ENCODE measurements at places on chromosomes 13 and 19.

DNA sequence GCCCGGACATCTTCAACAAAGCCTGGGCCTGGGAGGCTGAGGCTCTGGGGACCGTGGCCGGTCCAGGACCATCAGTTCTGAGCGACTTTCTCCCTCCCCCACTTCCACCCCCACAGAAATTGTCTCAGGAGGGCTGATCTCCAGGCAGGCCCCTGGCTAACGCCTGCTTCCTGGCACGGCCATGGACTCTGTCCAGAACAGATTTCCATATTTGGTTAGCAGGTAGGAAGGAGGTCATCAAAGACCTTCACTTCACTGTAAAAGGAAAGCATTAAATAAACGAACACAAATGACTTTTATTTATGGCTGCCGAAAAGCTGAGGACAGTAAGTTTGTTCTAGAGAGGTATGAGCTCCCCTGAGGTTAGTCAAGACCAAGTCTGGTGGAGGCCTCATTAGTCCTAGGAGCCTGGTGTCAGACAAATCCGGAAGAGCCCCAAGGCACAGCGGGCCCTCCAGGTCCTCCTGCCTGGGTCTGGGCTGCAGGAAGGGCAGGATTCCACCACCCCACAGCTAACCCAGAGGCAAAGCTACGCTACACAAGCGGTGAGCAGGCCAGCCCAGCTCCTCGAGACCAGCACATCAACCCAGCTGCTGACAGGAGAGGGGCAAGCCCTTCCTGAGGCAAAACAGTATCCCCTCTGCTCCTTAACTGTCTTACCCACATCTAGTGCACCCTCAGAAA is 4.6 kb upstream of the PLPP2 start:
- no peak for DNase-seq

- no peak for DNase-seq
These were observed 187.6 kb upstream of the ARGLU1 start for GRCh38 chr13:106755542-106755941.

GRCh38 chr13:37954191-37954590 is 84.6 kb upstream of the TRPC4 start:
- no peak for DNase-seq

GRCh38 chr19:38263689-38264485 is 486 bp upstream of the SPINT2 start:
- no peak for DNase-seq

GRCh38 chr19:35868172-35868822 is at the start of gene APLP1:
TSS of gene APLP1 (plus strand) at chr19:35868574. CDS start at chr19:35868637, 63 bp downstream.
- no peak for DNase-seq

DNA sequence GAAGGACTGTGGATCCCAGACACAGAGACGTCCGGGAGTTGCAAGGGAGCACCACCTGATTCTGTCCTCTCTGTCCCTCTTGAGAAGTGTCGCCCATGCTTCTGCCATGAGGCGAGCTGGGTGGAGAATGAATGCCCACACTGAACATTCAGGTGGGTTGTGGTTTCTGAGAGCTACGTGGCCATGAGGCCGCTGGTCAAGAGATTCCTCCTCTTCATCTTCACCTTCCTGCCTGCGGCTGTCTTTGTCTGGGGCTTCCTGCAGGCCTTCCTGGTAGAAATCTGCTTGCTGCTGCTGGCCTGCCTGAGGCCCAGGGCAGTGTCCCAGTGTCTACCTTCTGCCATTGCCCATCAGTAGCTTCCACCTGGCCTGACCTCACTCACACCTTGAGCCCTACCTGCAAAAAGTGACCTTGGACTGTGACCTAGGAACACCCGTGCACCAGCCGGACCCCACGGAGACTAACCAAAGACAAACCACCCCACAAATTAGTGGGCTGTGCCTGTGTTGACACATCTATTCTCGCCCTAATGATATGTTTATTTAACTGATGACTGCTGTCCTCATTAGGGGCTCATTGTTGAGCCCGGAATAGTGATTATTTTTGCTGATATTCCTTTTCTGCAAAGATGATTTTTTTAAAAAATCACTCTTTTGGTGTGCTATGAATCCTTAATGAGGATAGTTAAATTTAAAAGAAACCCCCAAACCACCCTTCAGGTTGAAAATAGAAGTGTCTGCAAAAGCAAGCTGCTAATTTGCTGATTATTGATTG is 38.7 kb upstream of the ZNF536 start:
- no peak for DNase-seq

- DNase-seq = no peak
These were observed 58.1 kb upstream of the KLF2 start for GRCh38 chr19:16266586-16266942.

Data from NCI-H1048 (cell line).